Transverse colon (tissue), 4 donors: ENCODE measurements at places on chromosomes 1 and 21. TPM values are rescaled to one million over a fixed set of nuclear protein-coding genes. Genes with fewer than 3 reads are reported as not detected.
A peak's percentile ranks its signal among the peaks of the same experiment; 100 is the strongest.

The TLR5 gene
- total RNA-seq: not detected

The SZRD1 gene
- total RNA-seq: 54.6 TPM

The AADACL4 gene
- not detected for total RNA-seq

The TIE1 gene
- total RNA-seq: 7.8 TPM

The TAS1R1 gene
- not detected for total RNA-seq

The NEXN gene
- total RNA-seq: 32.2 TPM

The GJA8 gene
- total RNA-seq: not detected

The NES gene
- total RNA-seq: 6.4 TPM

The TRIM67 gene
- total RNA-seq: not detected

The ADAMTS4 gene
- total RNA-seq: 11.9 TPM

The HFM1 gene
- total RNA-seq: 0.14 TPM

The MPC2 gene
- total RNA-seq: 51.6 TPM

DNA sequence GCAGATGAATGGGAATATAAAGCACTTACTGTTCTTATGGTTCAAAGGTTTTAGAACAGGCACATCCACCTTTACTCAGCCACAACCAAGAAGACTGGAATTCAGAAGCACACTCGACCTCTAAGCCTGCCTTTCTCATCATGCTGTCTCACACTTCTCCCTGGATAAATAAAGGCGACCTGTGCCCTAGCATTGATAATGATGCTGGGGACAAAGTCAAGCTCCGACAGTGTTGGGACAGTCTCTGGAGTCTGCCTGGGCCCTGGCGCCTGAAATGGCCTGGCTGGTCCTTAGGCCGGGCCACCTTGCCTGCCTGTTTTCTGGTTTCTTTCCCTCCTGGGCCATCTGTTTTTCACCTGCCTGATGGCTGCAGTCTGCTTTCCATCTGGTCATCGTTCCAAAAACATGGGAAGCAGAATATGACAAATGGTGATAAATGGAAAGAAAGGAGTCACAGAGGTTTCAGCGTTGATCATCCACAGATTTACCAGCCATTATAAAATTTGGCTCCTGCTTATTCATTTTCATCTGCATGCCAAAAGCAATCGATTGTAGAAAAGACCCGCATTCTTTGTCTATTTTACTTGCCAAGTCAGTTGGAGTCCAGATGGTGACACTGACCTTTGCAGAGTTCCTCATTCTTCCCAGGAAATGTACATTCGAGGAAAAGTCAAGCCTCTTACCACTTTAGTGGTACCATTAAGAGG is 91.2 kb upstream of the KCNJ15 start:
- no peaks in the 10 kb centered on the region for H3K36me3 ChIP-seq
- H3K27me3 ChIP-seq: no peaks in the 10 kb centered on the region
- H3K27ac ChIP-seq: no peak overlapping the region
- H3K4me3 ChIP-seq: no peak overlapping the region
- DNase-seq: no peak

- DNase-seq: no peak
- H3K4me1 ChIP-seq: no peaks in the 10 kb centered on the region
- H3K4me3 ChIP-seq: no peak overlapping the region
- no peak overlapping the region for H3K27ac ChIP-seq
Measured at GRCh38 chr1:172054172-172054571, 212.9 kb downstream of the DNM3 start.

DNA sequence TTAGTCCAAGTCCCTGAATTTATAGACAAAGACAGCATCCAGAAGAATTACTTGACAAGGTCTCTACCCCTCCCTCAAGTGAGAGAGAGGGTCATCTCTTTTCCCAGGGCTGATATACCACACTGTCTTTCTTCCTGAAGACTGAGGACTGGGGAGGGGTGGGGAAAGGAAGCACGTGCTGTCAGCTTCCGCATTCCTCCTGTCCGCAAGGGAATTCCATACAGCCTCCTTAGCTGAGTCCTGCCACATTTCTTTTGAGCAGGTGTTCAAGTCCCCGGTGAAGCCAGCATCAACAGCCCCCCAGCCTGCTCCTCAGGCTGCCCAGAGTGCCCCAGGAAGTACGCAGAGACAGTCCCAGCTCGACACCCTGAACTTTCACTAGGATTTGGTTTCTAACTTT is 34.2 kb downstream of the PCAT6 start:
- DNase-seq: no peak
- no peak overlapping the region for H3K4me3 ChIP-seq
- no peak overlapping the region for H3K27ac ChIP-seq
- H3K36me3 ChIP-seq: no peaks in the 10 kb centered on the region
- no peaks in the 10 kb centered on the region for H3K27me3 ChIP-seq

- H3K27ac ChIP-seq: peak within 1 kb of the TSS; percentile 59
- peak; percentile 70 for DNase-seq
- peak within 1 kb of the TSS; percentile 41 for H3K4me3 ChIP-seq
- no peaks in the 10 kb centered on the region for H3K36me3 ChIP-seq
- peaks cover 7% of the 10 kb centered on the region for H3K4me1 ChIP-seq
- H3K27me3 ChIP-seq: no peaks in the 10 kb centered on the region
Measured at GRCh38 chr1:15246960-15247614, at the start of gene FHAD1. FHAD1 (plus strand) TSS chr1:15247223; CDS start chr1:15251785, 4,562 bp downstream.

DNA sequence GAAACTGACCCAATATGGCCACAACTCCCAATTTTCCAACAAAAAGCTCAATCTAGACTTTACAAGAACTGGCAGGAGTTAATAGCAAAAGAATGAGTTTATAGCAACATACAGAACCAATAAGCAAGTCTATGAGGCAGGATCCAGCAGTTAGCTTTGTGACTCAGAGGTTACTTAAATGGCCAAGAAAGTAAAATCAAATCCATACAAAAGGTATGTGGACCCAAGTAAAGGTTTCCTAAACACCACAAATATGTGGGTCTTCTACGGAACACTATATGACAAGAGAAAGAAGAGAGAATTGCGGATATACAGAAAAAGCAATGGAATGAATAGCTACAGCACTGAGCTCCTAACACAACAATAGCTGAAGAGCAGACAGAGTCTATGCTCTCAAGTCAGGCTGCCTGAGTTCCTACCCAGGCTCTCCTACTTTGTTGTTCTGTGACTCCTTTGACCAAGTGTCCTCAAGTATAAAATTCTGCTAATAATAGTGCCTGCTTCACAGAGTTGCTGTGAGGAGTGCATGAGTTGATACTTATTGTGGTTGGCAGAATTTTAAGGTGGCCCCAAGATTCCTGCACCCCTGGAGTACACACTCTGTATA is 204.3 kb downstream of the SMYD3 start:
- no peak for DNase-seq
- H3K4me3 ChIP-seq: no peak overlapping the region
- H3K36me3 ChIP-seq: no peaks in the 10 kb centered on the region
- H3K4me1 ChIP-seq: peaks cover 3% of the 10 kb centered on the region
- H3K27me3 ChIP-seq: no peaks in the 10 kb centered on the region
- H3K27ac ChIP-seq: no peak overlapping the region

GRCh38 chr1:47849591-47850261 is 147.5 kb downstream of the TRABD2B start:
- H3K36me3 ChIP-seq: no peaks in the 10 kb centered on the region
- no peak for DNase-seq
- no peak overlapping the region for H3K27ac ChIP-seq
- H3K4me1 ChIP-seq: no peaks in the 10 kb centered on the region

GRCh38 chr21:38569733-38570132 is 71.5 kb upstream of the ERG start:
- DNase-seq: no peak
- H3K27me3 ChIP-seq: peaks cover 6% of the 10 kb centered on the region
- H3K4me1 ChIP-seq: no peaks in the 10 kb centered on the region
- no peaks in the 10 kb centered on the region for H3K36me3 ChIP-seq

- no peaks in the 10 kb centered on the region for H3K36me3 ChIP-seq
- H3K4me1 ChIP-seq: no peaks in the 10 kb centered on the region
- H3K4me3 ChIP-seq: no peak overlapping the region
- no peak for DNase-seq
- no peak overlapping the region for H3K27ac ChIP-seq
Measured at GRCh38 chr21:45179568-45180245, 105.3 kb downstream of the ADARB1 start.

DNA sequence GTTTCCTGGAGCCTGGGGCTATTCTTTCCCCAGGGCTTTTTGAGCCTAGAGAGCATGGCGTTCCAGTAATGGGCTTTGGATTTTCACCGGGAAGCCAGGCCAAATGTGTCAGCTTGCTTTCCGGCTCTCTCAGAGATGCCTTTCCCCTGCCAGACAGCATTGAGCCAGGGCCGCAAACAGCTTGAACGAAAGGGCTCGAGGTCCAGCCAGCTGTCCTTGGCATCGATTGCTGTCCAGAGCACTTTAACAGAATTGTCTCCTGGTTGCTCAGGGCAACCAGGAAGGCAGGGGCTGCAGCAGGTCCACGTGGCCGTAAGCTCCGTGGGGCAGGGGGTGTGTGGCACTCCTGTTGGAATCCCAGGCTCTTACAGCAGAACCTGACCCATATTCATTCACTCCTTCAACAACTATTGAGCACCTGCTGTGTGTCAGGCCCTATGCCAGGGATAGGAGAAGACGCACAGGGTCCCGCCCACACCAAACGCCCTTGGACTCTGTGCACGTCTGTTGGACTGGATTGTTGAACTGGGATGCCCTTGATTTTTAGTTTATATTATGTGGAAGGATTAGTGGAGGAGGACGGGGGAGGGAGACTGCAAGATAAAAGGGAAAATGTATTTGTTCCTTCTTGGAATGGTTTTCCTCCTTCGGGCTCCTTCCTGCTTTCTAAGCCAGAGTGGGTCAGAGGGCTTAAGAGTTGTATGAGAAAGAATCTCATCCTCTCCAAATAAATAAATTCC is 38.7 kb upstream of the EFHD2 start:
- H3K27me3 ChIP-seq: no peaks in the 10 kb centered on the region
- H3K4me3 ChIP-seq: no peak overlapping the region
- H3K36me3 ChIP-seq: no peaks in the 10 kb centered on the region

DNA sequence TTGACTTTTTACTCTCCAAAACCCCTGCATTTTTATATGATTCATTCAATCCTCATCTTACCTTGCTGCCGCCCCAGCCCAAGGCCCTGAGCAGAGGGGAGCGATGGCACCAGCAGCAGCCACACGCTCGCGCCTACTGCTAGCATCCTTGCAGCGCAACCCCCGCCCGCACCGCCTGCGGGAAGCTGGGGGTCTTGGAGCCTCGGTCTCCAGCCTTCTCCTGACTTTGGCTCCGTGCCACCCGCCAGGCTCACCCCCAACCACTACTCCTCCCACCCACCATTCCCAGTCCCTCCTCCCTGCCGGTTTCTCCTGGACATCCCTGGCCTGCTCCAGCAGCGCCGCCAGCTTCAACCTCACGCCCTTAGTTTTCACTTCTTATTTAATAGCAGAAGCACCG is 76.6 kb downstream of the RPE65 start:
- no peak overlapping the region for H3K4me3 ChIP-seq
- no peaks in the 10 kb centered on the region for H3K27me3 ChIP-seq
- H3K4me1 ChIP-seq: no peaks in the 10 kb centered on the region
- DNase-seq: no peak
- H3K36me3 ChIP-seq: no peaks in the 10 kb centered on the region

GRCh38 chr1:204319027-204319426 is 40.7 kb downstream of the PLEKHA6 start:
- no peaks in the 10 kb centered on the region for H3K27me3 ChIP-seq
- H3K36me3 ChIP-seq: no peaks in the 10 kb centered on the region
- DNase-seq: no peak
- peak overlapping the region; percentile 73 for H3K27ac ChIP-seq

- H3K36me3 ChIP-seq: no peaks in the 10 kb centered on the region
- H3K27ac ChIP-seq: no peak overlapping the region
- H3K4me1 ChIP-seq: peaks cover 12% of the 10 kb centered on the region
- peak overlapping the region; percentile 18 for H3K4me3 ChIP-seq
- peaks cover 77% of the 10 kb centered on the region for H3K27me3 ChIP-seq
- DNase-seq: no peak
Measured at GRCh38 chr1:112743174-112744008, 28.3 kb upstream of the PPM1J start.

- H3K4me3 ChIP-seq: no peak overlapping the region
- DNase-seq: no peak
- H3K27ac ChIP-seq: no peak overlapping the region
- no peaks in the 10 kb centered on the region for H3K36me3 ChIP-seq
- H3K27me3 ChIP-seq: no peaks in the 10 kb centered on the region
- peaks cover 4% of the 10 kb centered on the region for H3K4me1 ChIP-seq
Measured at GRCh38 chr1:160432371-160432786, 32.0 kb downstream of the VANGL2 start.

GRCh38 chr21:34830386-34831170 is 161.8 kb downstream of the CLIC6 start:
- no peak for DNase-seq
- no peak overlapping the region for H3K4me3 ChIP-seq
- no peaks in the 10 kb centered on the region for H3K27me3 ChIP-seq
- no peak overlapping the region for H3K27ac ChIP-seq
- no peaks in the 10 kb centered on the region for H3K4me1 ChIP-seq

GRCh38 chr1:40535732-40536131 is 4.3 kb downstream of the ZNF684 start:
- DNase-seq: no peak
- H3K27ac ChIP-seq: no peak overlapping the region
- H3K4me3 ChIP-seq: no peak overlapping the region

DNA sequence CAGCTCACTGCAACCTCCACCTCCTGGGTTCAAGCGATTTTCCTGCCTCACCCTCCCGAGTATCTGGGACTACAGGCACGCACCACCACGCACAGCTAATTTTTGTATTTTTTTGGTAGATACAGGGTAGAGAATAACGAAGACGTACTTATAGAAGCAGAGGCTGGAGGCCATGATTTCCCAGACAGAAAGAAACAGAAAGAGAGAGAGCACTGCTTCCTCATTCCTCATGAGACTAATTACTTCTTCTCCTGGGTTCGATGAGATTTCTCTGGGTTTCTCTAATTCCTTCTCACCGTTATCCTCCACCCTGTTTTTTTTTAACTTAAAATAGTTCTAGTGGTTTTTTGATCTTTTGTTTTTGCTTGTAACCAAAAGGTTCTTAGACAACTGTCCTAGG is 23.4 kb upstream of the PTP4A2 start:
- no peaks in the 10 kb centered on the region for H3K4me1 ChIP-seq
- H3K4me3 ChIP-seq: no peak overlapping the region
- H3K36me3 ChIP-seq: no peaks in the 10 kb centered on the region
- no peak for DNase-seq
- no peaks in the 10 kb centered on the region for H3K27me3 ChIP-seq

GRCh38 chr1:176790786-176791185 is 327.8 kb downstream of the PAPPA2 start:
- no peak for DNase-seq
- no peaks in the 10 kb centered on the region for H3K4me1 ChIP-seq
- H3K36me3 ChIP-seq: no peaks in the 10 kb centered on the region
- H3K27me3 ChIP-seq: no peaks in the 10 kb centered on the region
- H3K27ac ChIP-seq: no peak overlapping the region
